Prostate gland (tissue), 2 donors: ENCODE measurements at places on chromosomes 6 and 20. TPM values are rescaled to one million over a fixed set of nuclear protein-coding genes. Genes with fewer than 3 reads are reported as not detected.

SYNJ2 gene
- 19.9 TPM for total RNA-seq

TBXT gene
- total RNA-seq: not detected

PRPH2 gene
- total RNA-seq: 0.27 TPM

EDN3 gene
- total RNA-seq: 8.2 TPM

RIMS4 gene
- 61.9 TPM for total RNA-seq

EPPIN gene
- 137 TPM for total RNA-seq

SMAP1 gene
- total RNA-seq: 26.0 TPM

LGSN gene
- not detected for total RNA-seq

CRISP3 gene
- total RNA-seq: 0.55 TPM

DACT2 gene
- 28.1 TPM for total RNA-seq

MCHR2 gene
- total RNA-seq: not detected

ADGRF1 gene
- 5.6 TPM for total RNA-seq

KCNK16 gene
- not detected for total RNA-seq

ZC3H12D gene
- 3.5 TPM for total RNA-seq

LRRN4 gene
- 0.68 TPM for total RNA-seq

METTL24 gene
- 0.96 TPM for total RNA-seq

MICAL1 gene
- total RNA-seq: 13.9 TPM

TREM1 gene
- not detected for total RNA-seq

KCNQ5 gene
- total RNA-seq: 3.6 TPM

POU5F1 gene
- 21.5 TPM for total RNA-seq

MROH8 gene
- total RNA-seq: 16.7 TPM

LRRC1 gene
- total RNA-seq: 25.0 TPM

GSTA5 gene
- total RNA-seq: not detected

RIN2 gene
- 77.9 TPM for total RNA-seq

NKAIN2 gene
- total RNA-seq: 0.68 TPM

DDAH2 gene
- total RNA-seq: 73.3 TPM

SRMS gene
- 0.34 TPM for total RNA-seq

CRIP3 gene
- total RNA-seq: 0.55 TPM
